ENCODE measurements at places on chromosomes 7 and 10. TPM values are rescaled to one million over a fixed set of nuclear protein-coding genes. Genes with fewer than 3 reads are reported as not detected.

- no peak for DNase-seq
Observed at GRCh38 chr10:72615970-72616369, 9.9 kb downstream of the MICU1 start.

DNA sequence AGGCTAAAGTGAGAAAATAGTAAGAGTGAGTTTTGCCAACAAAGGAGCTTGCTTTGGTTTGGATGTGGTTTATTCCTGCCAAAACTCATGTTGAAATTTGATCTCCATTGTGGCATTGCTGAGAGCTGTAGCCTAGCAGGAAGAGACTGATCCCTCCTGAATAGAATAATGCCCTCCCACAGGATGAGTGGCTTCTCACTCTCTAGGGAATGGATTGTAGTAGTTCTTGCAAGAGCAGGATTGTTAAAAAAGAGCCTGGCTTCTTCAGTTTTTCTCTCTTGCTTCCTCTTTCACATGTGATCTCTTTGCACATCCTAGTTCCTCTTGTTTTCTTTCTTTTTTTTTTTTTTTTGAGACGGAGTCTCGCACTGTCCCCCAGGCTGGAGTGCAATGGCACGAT lies 34.4 kb downstream of the ASAH2 start:
- no peak for DNase-seq

DNA sequence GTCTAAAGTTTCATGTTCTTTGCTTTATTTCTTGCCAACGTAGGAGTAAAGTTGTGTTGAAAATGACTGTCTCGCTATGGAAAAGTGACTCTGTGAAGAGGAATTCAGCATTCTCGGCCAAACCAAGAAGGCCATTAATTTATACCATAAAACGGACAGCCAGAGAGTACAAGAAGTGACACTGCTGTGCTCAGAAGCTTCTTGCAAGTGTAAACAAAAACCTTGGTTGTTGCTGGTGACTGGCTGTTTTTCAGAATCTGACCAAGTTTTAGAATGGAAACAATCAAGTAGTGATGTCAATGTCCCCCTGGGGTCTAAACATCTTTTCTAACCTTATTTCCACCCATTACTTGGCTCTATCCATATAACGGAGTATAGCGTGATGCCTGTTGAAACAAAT lies 201.9 kb downstream of the INHBA start:
- DNase-seq = no peak

DNA sequence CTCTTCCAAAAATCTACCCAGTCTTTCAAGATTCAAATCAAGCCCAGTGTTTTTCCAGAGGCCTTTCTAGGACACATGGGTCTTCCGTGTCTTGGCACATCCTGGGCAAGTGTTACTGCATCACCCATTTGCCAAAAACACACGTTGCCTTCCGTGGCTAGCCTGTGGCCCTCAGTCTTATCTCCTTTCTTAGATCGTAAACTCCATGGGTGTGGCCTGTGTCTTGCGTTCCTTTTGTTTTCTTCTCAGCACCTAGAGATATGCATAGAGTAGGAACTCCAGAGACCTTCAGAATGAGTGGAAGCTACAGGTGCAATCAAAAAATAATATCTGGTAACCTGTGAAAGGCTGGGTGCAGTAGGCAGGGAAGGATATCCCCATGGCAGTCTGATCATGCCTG lies 56.5 kb upstream of the NMT2 start:
- no peak for DNase-seq

DNA sequence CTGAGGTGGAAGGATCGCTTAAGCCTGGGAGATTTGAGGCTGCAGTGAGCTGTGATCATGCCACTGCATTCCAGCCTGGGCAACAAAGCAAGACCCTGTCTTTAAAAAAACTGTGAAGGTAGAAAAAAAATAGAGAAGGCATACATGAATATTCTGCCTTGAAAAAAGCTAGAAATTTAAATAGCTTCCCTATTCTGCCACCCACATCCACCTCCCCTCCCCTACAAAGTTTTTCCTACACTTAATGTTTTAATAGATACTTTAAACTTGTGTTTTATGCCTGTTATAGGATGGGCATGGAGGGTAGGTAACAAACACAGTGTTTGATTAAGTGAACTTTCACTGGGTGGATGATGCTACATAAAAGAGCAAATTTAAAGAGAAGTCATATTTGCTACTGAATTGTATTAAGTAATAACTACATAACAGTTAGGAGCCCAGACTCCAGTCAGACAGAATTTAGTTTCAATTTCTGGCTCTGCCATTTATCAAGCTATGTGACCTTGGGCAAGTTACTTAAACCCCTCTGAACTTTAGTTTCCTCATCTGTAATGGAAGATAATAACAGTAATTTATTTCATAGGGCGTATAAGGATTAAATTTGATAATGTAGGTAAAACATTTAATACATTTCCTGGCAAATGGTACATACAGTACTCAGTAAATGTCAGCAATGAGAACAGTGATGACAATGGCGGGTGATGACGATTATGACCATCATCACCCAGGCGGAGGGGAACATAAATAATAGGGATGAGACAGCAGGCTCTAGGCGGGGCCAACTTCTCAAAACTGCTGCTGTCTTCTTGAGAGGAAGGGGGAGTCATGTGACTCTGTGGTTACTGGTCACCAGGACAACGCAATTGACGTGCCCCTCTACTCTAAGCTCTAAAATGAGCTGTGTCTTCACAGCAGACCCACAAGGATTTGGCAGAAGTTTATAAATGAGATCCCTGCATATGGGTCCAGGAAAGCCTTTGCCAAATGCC lies 15.8 kb downstream of the DNMBP start:
- peak; percentile 44 for DNase-seq

- DNase-seq = no peak
Observed at GRCh38 chr10:74153123-74153522, 2.1 kb downstream of the ADK start.

DNA sequence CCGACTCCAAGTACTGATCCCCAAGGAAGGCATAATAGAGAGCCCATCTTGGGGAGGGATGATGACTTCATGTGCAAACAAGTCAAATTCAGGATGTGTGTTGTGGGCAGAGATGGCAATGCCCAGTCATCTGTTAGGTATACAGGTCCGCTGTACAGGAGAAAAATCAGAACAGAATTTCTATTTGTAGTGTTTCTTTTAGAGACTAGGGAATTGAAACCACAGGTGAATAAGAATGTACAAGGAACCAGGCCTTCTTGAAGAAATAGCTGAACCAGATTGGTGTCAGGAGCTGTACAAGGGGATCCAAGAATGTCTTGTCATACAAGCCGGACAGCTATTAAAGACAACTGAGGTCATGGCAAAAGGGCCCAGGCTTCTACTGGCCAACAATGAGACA lies 147.9 kb downstream of the PFKFB3 start:
- DNase-seq = no peak

- no peak for DNase-seq
Observed at GRCh38 chr10:96511044-96511945, 2.4 kb downstream of the TLL2 start.

- no peak for DNase-seq
Observed at GRCh38 chr7:137789215-137789882, 57.4 kb downstream of the DGKI start.

DNA sequence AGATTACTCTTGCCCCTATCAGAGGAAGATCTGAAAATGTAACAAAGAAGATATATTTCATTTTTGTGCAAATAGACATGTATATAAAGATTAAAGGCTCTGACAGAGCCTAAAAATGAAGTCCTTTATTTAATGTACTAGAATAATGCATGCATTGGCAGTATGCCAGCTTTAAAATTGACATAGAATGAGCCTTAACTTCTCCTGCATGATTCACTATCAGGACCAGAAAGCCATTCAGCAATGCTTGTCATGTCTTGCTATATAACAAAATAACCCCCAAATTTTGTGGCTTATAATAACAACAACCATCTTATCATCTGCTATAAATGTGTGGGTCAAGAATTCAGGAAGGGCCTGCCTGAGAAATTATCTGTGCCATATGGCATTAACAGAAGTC lies 411.9 kb downstream of the GRM8 start:
- DNase-seq = no peak

- no peak for DNase-seq
Observed at GRCh38 chr7:77991656-77992055, 193.1 kb downstream of the PHTF2 start.

DNA sequence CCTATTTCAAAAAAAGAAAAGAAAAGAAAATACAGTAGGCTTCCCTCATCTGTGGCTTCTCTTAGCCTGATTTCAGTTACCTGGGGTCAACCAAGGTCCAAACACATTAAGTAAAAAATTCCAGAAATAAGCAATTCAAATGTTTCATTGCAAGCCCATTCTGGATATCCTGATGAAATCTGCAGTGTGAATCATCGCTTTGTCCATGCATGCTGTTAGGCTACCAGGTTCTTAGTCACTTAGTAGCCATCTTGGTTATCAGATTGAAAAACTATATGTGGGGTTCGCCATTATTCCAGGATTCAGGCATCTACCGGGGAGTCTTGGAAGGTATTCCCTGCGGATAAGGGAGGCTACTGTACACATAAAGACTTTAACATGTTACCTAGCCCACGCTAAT lies 991 bp upstream of the FAM204A start:
- DNase-seq = no peak

DNA sequence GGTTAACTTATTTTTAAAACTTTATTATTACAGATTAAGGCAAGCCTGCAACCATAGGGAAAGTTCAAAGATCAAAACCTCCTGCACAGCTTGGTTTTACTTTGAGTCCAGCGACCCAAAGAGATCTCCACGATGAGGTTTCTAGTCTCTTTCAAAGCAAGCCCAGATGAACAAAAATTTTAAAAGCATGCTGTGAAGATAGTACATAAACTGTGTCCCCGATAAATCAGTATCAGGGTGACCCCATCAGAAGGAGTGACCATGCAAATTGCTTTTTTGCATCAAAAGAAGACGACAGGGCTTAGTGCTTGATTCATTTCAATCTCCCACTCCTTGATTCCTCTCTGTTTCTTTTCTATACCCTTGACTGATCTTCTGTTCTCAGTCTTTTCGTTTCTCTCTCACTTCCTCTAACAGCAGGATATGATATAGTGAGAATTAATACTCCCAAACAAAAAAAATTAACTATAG lies 16.0 kb upstream of the DNTT start:
- no peak for DNase-seq

- no peak for DNase-seq
Observed at GRCh38 chr10:95655571-95656290, 780 bp downstream of the ALDH18A1 start.

Gene NPVF
- not detected for total RNA-seq

Gene INMT
- 8.6 TPM for total RNA-seq

Gene STEAP1B
- 1.7 TPM for total RNA-seq

Gene STRIP2
- total RNA-seq = 14.3 TPM

Gene CPEB3
- 19.1 TPM for total RNA-seq

Gene JMJD1C
- total RNA-seq = 39.2 TPM

Gene CLRN3
- total RNA-seq = not detected
